ENCODE measurements at places on chromosomes 3 and 15. TPM values are rescaled to one million over a fixed set of nuclear protein-coding genes. Genes with fewer than 3 reads are reported as not detected.

The GP9 gene
- not detected for total RNA-seq

The LRRC31 gene
- total RNA-seq = not detected

The ATP1B3 gene
- total RNA-seq = 234 TPM

The LARP6 gene
- not detected for total RNA-seq

The EXD1 gene
- total RNA-seq = not detected

The UCN2 gene
- total RNA-seq = not detected

The GPR87 gene
- 0.61 TPM for total RNA-seq

The CAND2 gene
- total RNA-seq = 1.1 TPM

The TMOD2 gene
- 8.6 TPM for total RNA-seq

The DHFR2 gene
- total RNA-seq = 7.9 TPM

The RASGRP1 gene
- 64.7 TPM for total RNA-seq

DNA sequence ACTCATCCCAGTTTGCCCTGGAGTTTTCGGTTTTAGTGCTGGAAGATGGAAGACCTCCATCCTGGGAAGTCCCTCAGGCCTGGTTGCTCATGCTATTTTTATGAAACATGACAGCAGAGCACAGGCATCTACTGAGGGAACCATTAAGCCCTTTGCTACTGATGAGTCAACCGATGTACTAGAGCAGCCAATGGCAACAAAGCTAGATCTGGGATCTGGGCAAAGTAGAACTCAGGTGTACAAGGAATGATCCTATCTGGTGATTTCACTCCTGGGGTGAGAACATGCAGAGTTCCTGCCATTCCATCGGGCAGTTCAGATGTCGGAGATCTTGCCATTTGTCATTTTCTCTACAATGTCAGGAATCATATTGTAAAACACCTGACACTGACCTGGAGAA, 166.2 kb upstream of the NSMCE3 start:
- no peak overlapping the region for H3K4me3 ChIP-seq
- no peaks in the 10 kb centered on the region for H3K27me3 ChIP-seq
- DNase-seq = no peak
- H3K36me3 ChIP-seq = no peaks in the 10 kb centered on the region

DNA sequence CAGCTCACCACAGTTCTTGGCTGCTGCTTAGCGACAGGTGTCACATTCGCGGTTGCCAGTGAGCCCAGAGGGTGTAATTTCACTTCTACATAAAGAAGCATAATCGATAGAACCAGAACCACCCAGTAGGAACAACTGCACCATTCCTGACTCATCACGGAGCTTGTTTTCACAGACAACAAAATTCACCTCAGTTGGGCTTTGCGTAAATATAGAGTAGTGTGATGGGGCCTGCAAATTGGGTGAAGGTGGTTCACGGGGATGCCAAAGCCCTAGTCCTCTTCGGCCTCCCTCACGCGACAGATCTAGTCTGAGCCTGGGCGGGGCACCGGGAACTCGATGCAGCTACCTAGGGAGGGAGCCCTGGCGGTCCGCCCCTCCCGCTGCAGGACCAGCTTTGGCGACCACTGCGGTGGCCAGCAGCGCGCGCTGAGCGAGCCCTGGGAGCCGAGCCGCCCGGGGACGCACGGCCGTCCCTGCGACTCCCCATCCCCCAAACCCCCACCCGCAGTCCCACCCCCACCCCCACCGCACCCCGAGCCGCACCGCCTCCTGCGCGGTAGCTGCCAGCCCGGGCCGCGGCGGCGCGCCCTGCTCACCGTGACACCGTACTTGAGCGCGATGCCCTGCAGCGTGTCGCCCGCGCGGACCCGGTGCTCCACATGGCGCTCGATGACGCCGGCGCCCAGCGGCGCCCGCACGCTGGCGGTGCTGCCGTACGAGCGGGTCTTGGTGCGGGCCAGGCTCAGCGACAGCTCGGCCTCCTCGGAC, 519 bp downstream of the LYSMD2 start:
- peak overlapping the region; percentile 78 for H3K4me3 ChIP-seq
- H3K4me1 ChIP-seq = peaks cover 55% of the 10 kb centered on the region
- no peaks in the 10 kb centered on the region for H3K27me3 ChIP-seq

DNA sequence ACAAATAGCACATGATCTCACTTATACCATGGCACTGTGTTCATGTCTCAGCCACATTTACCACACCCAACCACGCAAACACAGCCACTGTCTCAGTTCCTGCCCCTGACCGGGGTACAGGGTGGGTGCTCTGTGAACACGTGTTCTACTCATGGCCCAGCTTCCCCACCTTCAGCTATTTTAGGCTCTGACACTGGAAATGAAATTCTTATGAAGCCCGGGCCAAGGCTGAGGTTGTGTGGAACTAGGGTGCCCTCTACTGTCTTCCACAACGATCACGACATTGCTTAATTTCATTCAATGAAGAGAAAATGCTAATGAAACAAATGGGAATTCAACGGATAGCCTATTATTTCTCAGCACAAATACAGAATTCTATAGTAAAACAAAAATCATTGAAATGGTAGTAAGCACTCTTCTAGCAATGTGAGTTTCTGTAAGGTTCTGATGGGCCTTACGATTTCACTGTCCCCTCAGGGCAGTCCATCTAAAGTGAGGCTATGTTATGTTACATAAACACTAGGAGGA, 2.1 kb upstream of the GABRA5 start:
- DNase-seq = no peak
- H3K27ac ChIP-seq = no peak overlapping the region
- no peaks in the 10 kb centered on the region for H3K27me3 ChIP-seq
- H3K36me3 ChIP-seq = no peaks in the 10 kb centered on the region

GRCh38 chr3:9553021-9553947, at the start of gene LHFPL4:
Gene LHFPL4, minus strand, starts transcription at chr3:9553822. Its CDS starts 1,143 bp downstream, at chr3:9552679.
- DNase-seq = no peak
- no peaks in the 10 kb centered on the region for H3K4me1 ChIP-seq

GRCh38 chr15:51652084-51652668, 29.1 kb upstream of the SCG3 start:
- no peaks in the 10 kb centered on the region for H3K4me1 ChIP-seq
- H3K27ac ChIP-seq = no peak overlapping the region
- H3K36me3 ChIP-seq = no peaks in the 10 kb centered on the region
- H3K4me3 ChIP-seq = no peak overlapping the region
- no peak for DNase-seq

DNA sequence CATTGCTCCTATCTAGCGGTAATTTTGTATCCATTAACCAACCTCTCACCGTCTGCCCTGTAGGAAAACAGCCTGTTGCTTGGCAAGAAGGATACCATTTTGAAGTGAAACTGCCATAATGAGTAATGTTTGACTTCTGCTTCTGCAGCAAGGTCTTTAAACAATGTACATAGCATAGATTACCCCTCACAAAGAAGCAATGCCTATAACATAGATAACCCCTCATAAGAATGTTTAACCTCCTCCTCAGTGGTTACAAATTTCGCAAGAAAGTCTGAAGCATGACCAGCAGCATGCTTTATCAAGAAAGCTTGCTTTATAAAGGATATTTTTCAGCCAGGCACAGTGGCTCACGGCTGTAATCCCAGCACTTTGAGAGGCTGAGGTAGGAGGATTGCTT, 61.2 kb upstream of the MFGE8 start:
- H3K27ac ChIP-seq = no peak overlapping the region
- no peaks in the 10 kb centered on the region for H3K4me1 ChIP-seq
- H3K4me3 ChIP-seq = no peak overlapping the region
- DNase-seq = no peak
- H3K27me3 ChIP-seq = no peaks in the 10 kb centered on the region

- H3K36me3 ChIP-seq = no peaks in the 10 kb centered on the region
- H3K4me1 ChIP-seq = no peaks in the 10 kb centered on the region
- H3K27me3 ChIP-seq = no peaks in the 10 kb centered on the region
These were observed 130.3 kb downstream of the MDFIC2 start for GRCh38 chr3:70182166-70182565.

- no peaks in the 10 kb centered on the region for H3K27me3 ChIP-seq
- H3K36me3 ChIP-seq = peaks cover 23% of the 10 kb centered on the region
- no peak overlapping the region for H3K27ac ChIP-seq
- DNase-seq = no peak
- peaks cover 100% of the 10 kb centered on the region for H3K4me1 ChIP-seq
- H3K4me3 ChIP-seq = no peak overlapping the region
These were observed 53.7 kb downstream of the TGFBR2 start for GRCh38 chr3:30660136-30660535.

- no peak overlapping the region for H3K27ac ChIP-seq
- no peaks in the 10 kb centered on the region for H3K27me3 ChIP-seq
- no peak overlapping the region for H3K4me3 ChIP-seq
- no peaks in the 10 kb centered on the region for H3K4me1 ChIP-seq
- DNase-seq = no peak
These were observed 161.4 kb downstream of the ROBO1 start for GRCh38 chr3:79606414-79606813.

DNA sequence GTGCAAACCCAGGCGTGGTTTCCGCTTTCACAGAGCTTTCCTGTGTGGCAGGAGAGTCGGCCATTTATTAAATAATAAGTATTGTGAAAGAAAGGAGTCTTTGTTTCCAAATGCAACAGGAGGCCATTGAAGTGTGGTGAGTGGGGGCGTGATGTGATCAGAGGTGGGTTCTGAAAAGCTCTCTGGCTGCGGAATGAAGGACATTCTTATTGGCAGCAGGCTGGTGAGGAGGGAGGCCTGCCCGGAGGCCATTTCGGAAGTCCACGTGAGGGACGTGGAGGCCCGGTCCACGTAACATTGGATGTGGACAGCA, 11.1 kb downstream of the ARNT2 start:
- H3K4me1 ChIP-seq = no peaks in the 10 kb centered on the region
- H3K36me3 ChIP-seq = no peaks in the 10 kb centered on the region
- no peak for DNase-seq
- H3K4me3 ChIP-seq = no peak overlapping the region
- no peak overlapping the region for H3K27ac ChIP-seq

DNA sequence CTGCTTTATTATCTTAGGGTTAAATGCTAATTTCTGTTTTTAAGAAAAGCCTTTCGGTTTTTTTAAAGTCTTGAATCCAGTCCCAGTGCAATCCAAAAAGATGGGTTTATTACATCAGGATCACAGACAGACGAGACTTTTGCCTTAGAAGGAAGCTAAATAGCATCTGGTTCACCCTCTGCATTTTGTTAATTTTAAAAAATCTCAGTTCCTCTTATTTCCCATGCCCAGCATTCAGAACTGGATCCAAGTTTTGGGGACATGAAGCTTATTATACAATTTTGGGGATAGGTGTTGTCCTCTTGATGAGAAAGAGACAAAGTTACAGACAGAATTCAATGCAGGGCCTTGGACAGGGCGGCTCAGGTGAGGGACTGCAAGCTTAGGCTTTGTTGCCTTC, 181.5 kb upstream of the LYSMD4 start:
- H3K36me3 ChIP-seq = no peaks in the 10 kb centered on the region
- no peak overlapping the region for H3K27ac ChIP-seq
- no peak overlapping the region for H3K4me3 ChIP-seq
- no peaks in the 10 kb centered on the region for H3K4me1 ChIP-seq

DNA sequence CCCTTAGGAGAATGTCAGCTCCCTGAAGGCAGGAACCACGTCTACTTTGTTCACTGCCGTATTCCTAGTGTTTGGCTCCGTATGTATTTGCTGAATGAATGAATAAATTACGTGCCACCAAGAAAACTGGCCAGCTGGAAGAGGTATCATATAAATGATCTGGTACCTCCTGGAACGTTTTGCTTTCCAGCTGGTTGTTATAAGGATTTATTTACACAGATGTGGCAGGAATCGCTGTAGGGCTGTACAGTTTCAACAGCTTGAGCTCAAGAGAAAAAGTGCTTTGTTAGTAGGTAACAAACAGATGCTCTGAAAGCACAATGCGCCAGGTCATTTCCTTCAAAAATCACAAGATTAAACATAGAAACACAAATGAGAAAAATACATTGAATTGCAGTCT, 108.8 kb upstream of the ATP2B2 start:
- H3K4me1 ChIP-seq = no peaks in the 10 kb centered on the region
- no peaks in the 10 kb centered on the region for H3K27me3 ChIP-seq
- no peak overlapping the region for H3K4me3 ChIP-seq
- H3K36me3 ChIP-seq = no peaks in the 10 kb centered on the region

- H3K4me1 ChIP-seq = no peaks in the 10 kb centered on the region
- no peaks in the 10 kb centered on the region for H3K36me3 ChIP-seq
- H3K4me3 ChIP-seq = no peak overlapping the region
- DNase-seq = no peak
- H3K27me3 ChIP-seq = no peaks in the 10 kb centered on the region
These were observed 339.9 kb downstream of the CHL1 start for GRCh38 chr3:536417-536813.

DNA sequence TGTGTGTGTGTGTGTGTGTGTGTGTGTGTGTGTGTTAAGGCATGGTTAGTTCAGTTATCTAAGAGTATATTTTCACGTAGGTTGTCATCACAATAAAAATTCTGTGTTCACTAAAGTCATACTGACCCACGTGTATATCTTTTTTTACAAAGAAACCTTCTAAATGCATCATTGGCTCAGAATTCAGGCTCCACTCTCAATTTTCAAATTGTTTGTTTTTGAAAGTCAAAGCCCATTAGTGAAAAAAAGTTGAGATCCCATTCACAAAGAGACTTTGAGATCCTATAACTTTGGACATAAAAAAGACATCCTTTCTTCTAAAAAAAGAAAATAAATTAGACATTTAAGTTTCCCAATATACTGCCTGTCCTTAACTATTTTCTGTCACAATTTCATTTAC, 59.3 kb downstream of the GBE1 start:
- H3K27ac ChIP-seq = no peak overlapping the region
- no peaks in the 10 kb centered on the region for H3K4me1 ChIP-seq
- no peaks in the 10 kb centered on the region for H3K27me3 ChIP-seq
- no peak overlapping the region for H3K4me3 ChIP-seq
- no peaks in the 10 kb centered on the region for H3K36me3 ChIP-seq

GRCh38 chr3:169771497-169772304, 1.5 kb upstream of the MYNN start:
- H3K36me3 ChIP-seq = peaks cover 7% of the 10 kb centered on the region
- peak overlapping the region; percentile 100 for H3K27ac ChIP-seq
- no peaks in the 10 kb centered on the region for H3K27me3 ChIP-seq
- peak overlapping the region; percentile 100 for H3K4me3 ChIP-seq
- peaks cover 25% of the 10 kb centered on the region for H3K4me1 ChIP-seq
- peak; percentile 59 for DNase-seq

GRCh38 chr3:37338500-37338899, 164.1 kb upstream of the LRRFIP2 start:
- H3K27me3 ChIP-seq = no peaks in the 10 kb centered on the region
- H3K27ac ChIP-seq = no peak overlapping the region
- no peaks in the 10 kb centered on the region for H3K4me1 ChIP-seq
- no peak overlapping the region for H3K4me3 ChIP-seq

DNA sequence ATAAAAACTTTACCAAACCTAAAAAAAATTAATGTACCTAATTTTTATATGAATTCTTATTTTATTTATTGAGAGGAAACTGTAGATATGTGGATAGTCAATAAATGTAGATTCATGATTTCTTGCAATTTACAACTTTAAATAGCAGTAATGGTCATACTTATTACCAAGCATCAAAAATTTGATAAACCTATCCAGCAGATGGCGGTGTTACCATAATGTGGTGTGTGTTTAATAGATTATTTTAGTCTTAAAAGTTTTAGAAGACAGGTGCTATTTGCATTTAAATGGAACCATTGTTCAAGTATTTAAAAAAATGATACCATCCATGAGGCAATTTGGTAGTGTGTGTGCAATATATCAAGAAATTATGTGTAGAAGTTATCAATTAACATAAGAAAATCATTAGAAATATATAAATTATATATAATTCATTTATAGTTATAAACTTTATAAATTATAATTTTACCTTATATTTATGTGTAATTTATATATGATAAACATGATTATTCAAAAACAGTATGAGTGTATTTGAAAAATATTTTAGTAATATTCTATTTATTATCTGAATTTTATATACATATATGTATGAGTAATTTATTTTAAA, 176.0 kb upstream of the BCHE start:
- no peak overlapping the region for H3K27ac ChIP-seq
- no peaks in the 10 kb centered on the region for H3K4me1 ChIP-seq
- no peaks in the 10 kb centered on the region for H3K27me3 ChIP-seq
- DNase-seq = no peak
- H3K36me3 ChIP-seq = no peaks in the 10 kb centered on the region
- H3K4me3 ChIP-seq = no peak overlapping the region

GRCh38 chr3:186022931-186023330, 85.1 kb upstream of the TRA2B start:
- no peaks in the 10 kb centered on the region for H3K36me3 ChIP-seq
- DNase-seq = no peak
- no peaks in the 10 kb centered on the region for H3K27me3 ChIP-seq
